Stimulated activated CD4-positive, alpha-beta T cell treated with anti-CD3 and anti-CD28 coated beads, Interleukin-1b, Interleukin-23, amount 100 ng/mL, for 48 hours (primary cell): ENCODE measurements at places on chromosomes 1 and 21.
A peak's percentile ranks its signal among the peaks of the same experiment; 100 is the strongest.

DNA sequence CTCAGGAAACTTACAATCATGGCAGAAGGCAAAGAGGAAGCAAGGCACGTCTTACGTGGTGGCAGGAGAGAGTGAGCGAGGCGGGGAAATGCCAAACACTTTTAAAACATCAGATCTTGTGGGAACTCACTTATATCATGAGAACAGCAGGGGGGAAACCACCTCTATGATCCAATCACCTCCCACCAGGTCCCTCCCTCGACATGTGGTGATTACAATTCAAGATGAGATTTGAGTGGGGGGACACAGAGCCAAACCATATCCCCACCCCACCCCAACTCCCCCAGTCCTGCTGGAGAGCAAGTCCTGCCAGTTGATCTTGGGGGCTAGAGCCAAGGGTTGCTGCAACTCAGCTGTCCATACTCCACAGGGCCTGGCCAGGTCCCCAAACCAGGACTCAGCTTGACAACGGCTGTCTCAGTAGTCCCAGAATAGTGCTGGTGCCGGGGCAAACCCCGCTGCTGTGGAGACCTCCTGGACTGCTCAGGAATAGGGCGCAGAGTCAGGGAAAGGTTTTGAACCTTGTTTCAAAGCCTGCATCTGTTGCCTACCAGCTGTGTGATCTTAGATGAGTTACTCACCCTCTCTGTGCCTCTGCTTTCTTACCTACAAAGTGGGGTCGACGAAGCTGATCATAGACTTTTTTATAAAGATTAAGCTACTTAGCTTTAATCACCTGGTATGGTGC lies 79.5 kb downstream of the STUM start:
- DNase-seq, result peak; percentile 32

DNA sequence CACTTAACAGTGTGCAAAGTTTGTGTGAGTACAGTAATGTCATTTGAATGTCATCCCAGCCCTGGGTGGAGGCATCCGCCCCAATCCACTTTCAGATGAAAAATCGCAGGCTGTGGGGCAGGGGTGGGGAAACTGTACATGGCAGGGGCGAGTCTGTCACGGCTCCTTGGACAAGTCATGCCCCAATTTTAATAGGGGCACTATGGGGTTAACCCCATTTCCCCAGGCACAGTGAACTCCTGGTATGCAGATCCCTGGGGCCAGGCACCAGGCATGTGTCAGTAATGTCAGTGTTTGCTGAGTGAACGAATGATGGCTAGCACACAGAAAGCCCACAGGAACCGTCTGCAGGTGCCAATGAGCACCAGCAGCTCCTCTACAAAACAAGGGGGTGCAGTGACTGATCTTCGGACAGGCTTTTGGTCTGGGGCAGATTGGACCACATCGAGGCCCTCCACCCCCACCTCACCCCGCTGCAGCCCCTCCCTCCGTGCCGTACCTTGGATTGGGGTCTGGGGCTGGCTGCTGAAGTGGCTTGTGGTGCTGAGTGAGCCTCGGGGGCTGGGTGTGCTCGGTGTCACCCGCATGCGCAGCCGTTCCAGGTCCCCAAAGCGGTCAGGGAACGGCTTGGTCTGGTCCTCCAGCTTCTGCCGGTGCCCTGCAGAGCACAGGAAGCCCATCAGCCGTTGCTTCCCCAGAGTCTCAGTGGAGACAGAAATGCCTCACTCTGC lies 23.2 kb downstream of the RUNX3 start:
- DNase-seq, result no peak

- no peak for DNase-seq
These were observed 106.6 kb downstream of the ACTL8 start for GRCh38 chr1:17861685-17862084.

GRCh38 chr1:151166505-151166956 lies 587 bp downstream of the SCNM1 start:
- DNase-seq, result no peak

- DNase-seq, result no peak
These were observed 94.4 kb downstream of the SH3GLB1 start for GRCh38 chr1:86798608-86799291.

DNA sequence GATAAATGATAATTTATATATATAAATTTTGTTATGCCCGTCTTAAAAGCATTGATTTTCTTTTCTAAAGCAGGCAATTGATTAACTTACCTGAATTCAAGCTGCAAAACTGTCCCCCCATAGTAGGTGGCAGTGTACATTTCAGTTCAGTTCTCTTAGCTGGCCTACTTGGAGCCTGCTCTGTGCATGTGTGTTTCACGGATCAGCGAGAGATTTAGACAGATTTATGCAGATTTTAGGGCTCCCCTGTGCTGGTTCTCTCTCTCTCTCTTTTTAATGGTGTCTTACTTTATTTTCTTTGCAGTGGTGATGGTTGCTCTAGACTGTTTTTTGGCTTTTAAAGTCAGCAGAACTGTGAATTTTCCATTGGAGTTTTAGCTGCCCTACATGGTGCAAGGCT lies 30.7 kb downstream of the CLIC4 start:
- DNase-seq, result no peak

DNA sequence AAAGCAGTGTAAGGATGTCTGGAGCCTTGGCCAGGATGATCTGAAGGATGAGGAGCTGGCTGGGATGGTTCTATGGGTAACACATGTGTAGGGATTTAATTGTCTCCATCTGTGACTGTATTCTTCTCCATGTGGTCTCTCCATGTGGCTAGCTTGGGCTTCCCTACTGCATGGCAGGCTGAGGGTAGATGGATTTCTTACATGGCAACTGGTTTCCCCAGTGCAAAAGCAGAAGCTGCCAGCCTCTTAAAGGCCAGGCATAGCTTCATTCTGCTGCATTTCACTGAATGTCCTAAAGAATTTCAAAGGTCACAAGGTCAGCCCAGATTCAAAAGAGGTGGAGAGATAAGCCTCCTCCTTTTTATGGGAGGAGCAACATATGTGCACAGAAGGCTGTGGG lies 61.7 kb downstream of the XCL2 start:
- no peak for DNase-seq
